ENCODE measurements at places on chromosomes 7 and 10.

DNA sequence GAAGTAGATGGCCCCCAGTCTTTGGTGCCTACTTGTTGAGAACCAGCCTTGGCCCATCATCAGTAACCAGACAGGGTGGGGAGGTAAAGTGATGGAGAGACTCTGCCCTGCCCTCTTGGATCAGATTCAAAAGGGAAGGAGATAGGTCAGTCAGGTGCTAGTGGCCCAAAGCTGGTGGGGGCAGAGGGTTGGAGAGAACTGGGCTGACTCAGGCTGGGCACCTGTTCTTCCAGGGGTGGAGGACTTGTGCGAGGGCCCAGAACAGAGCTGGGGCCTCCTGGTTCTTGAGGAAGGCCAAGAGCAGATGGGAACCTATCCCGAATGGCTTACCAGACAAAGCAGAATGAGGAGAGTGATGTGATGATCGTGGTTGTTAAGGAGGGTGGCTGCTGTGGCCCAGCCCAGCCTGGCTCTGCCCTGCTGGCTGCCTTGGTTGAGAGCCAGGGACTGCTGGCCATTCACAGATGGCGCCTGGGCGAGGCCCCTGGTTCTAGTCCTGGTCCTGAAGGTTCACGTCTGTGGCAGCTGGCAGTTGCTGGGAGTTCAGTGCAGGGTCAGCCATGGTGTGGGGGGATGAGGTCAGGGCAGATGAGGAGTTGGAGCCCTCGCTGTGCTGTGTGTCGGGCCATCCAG, 36.6 kb downstream of the PALD1 start:
- DNase-seq = no peak

DNA sequence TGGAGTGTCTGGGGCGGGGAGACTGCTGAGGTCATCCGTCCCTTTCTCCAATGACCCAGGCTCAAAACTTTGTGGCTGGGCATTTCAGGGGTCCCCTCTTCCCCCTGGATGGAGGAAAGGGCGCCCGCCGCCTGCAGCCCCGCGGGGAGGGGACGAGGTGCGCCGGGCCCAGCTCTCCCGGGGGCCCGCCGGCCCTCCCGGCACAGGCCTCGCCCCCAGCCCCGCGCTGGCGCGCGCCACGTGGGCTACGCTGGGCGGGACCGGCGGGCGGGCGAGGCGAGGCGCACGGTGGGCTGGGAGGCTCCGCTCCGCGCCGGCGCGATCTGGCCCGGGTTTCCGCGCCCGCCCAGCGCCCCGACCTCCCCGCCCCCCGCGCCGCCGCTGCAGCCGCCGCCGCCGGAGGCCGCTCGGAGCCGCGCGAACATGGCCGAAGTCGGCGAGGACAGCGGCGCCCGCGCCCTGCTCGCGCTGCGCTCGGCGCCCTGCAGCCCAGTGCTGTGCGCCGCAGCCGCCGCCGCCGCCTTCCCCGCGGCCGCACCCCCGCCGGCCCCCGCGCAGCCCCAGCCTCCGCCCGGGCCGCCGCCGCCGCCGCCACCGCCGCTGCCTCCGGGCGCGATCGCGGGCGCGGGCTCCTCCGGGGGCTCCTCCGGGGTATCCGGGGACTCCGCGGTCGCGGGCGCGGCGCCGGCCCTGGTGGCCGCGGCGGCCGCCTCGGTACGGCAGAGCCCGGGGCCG, at the start of gene FOXK1:
Gene FOXK1 (plus strand): TSS at position 410 of the 735 bp plus-strand sequence. CDS start 14 bp downstream, at position 424.
- peak; percentile 59 for DNase-seq

- DNase-seq = peak; percentile 49
Measured at GRCh38 chr10:124092250-124092859, 1.0 kb downstream of the CHST15 start.

- no peak for DNase-seq
Measured at GRCh38 chr7:100692578-100692961, 1.5 kb downstream of the GIGYF1 start.

DNA sequence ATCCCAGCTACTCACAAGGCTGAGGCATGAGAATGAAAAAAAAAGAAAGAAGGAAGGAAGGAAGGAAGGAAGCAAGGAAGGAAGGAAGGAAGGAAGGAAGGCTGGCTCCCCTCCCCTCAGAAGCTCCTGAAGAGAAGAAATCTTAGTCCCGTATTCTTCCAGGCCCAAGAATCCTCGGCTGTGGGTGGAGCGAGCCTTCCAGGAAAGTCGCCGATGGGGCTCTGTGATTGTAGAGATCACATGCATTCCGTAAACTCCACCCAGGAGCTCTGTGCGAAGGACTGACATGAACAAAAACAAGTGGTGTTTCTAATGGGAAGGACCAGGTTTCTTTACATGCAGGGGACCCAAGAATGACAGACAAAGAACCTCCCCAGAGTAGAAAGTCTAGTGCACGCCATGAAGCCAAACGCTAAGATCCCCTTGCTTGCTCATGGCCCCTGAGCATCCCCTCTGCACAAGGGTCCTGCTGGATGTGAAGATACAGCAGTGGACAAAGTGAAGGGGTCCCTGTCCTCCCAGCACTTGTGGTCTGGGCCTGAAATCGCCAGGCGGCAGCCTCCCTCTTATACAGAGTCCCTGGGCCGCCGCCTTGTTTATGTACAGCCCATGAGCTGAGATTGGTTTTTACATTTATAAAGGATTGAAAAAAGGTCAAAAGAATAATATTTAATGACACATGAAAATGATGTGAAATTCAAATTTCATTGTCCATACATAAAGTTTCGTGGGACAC, 25.2 kb downstream of the CNPY1 start:
- DNase-seq = no peak

DNA sequence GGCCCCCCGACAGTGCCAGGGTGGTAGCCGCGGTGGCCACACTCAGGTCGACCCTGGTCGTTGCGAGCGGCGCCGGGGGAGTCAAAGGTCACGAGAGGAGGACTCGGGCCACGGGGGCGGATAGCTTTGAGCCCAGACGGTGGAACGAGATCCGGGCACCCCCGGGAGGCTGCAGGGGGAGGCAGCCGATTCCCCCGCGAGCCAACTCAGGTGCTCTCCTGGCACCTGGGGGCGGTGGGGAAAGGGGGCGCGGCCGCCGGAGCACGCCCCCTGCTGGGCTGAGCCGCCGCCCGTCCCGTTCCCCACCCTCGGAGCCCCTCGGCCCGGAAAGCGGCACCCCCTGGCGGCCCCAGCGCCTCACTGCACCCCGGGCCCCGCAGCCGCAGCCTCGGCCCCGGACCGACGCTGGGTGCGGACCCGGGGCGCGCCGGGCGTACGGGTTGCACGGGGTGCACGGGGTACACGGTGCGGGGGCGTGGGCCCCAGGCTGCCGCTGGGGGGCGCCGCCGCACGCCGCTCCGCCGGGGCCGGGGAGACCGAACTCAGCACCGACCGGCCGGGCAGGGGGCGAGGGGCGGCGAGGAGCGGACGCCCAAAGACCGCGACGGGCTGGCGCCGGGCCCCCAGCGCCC, 521 bp upstream of the NYAP1 start:
- DNase-seq = peak; percentile 65

GRCh38 chr10:35843524-35844181, 201.6 kb upstream of the FZD8 start:
- DNase-seq = no peak

DNA sequence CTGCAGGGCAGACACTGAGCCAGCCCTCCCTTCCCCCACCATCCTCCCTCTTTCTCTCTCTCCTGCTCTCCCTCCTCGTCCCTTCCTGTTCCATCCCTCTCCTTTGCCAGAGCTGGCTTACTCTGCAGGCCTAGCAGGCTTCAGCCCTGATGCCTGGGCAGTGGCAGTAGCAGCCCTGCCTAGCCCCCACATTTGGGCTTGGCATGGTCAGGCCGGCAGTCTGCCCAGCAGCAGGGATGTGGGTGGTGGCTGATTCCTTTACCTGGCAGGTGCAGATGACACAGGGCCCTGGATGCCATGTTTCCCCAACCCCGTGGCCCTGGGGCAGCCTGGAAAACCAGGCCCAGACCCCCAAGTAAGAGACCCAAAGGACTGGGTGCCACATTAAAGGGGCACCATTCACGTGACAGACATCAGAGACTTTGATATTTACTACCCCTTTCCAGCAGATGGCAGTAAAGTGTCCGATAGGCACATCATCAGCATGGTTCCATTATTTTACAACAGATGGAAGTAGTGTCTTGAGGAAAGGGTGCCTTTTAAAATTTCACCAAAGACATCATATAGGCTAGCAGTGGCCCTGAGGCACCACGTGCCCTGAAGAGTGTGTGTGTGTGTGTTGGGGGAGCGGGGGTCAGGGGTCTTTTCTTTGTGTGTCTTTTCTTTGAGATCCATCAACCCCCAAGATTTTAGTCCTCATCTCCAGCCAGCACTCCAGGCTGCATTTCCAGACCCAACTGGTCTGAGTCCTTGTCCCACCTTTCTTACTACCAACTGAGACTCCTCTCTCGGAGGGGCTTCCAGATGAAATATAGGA, 5.9 kb downstream of the KCP start:
- no peak for DNase-seq

- DNase-seq = no peak
Measured at GRCh38 chr10:25766687-25767221, 167.3 kb upstream of the MYO3A start.

DNA sequence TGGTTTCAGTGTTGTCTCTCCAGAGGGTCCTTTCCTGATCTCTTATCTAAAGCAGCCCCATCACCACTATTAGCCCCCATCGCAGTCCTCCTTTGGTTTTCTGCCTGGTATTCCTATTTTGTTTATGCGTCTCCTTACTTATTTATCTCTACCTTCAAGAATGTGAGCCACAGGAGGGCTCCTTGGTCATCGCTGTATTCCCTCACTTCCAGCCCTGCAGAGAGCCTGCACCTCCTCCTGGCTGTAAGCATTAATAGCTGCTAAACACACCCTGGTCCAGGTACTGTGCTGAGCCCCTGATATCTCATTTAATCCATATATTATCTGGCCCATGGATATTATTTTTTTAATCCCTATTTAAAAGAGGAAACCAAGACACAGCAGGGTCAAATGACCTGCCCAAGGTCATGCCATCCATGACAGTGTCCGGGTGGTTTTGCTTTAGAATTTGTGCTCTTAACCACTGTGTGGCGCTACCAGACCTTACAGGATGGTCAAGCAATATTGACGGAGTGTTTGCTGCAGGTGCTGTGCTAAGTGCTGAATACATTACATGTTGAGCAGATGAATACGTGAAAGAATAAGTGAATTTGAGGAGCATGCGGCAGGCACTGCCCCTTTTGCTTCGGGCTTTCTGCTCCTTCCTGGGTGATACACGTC, 227.2 kb downstream of the ADAM12 start:
- DNase-seq = no peak

- DNase-seq = no peak
Measured at GRCh38 chr10:12705943-12706342, 295.6 kb downstream of the CCDC3 start.

DNA sequence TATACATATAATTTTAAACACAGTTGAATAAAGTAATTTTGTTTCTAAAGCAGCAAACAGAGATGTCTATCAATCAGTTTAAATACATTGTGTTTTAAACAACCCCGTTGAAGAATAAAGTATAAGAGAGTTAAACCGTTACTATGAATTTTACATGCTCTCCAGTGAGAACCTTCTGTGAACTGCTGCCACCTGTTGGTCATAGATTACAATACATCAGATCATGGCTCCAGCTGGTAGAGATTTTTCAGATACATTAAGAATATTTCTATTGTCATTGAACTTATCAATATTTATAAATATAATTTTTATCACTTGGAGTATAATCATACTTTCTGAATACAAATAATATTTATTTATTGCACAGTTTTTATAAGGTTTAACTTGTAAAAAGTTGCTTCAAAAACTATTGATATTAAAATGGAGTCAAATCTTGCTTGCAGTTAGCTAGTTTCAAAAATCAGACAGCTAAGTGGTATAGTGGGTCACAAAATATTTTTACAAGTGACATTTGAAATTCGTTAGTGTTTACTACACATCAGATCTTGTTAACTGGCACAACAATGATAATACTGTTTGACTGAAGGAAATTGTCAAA, 561.2 kb upstream of the PHF14 start:
- DNase-seq = peak; percentile 12

DNA sequence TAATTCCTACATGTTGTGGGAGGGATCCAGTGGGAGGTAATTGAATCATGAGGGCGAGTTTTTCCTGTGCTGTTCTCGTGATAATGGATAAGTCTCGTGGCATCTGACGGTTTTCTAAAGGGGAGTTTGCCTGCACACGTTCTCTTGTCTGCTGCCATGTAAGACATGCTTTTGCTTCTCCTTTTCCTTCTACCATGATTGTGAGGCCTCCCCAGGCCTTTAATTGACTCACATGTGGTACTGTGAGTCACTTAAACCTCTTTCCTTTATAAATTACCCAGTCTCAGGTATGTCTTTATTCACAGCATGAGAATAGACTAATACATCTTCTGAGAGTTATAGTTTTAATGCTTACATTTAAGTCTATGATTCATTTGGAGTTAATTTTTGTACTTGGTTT, 22.6 kb upstream of the CPN1 start:
- no peak for DNase-seq

DNA sequence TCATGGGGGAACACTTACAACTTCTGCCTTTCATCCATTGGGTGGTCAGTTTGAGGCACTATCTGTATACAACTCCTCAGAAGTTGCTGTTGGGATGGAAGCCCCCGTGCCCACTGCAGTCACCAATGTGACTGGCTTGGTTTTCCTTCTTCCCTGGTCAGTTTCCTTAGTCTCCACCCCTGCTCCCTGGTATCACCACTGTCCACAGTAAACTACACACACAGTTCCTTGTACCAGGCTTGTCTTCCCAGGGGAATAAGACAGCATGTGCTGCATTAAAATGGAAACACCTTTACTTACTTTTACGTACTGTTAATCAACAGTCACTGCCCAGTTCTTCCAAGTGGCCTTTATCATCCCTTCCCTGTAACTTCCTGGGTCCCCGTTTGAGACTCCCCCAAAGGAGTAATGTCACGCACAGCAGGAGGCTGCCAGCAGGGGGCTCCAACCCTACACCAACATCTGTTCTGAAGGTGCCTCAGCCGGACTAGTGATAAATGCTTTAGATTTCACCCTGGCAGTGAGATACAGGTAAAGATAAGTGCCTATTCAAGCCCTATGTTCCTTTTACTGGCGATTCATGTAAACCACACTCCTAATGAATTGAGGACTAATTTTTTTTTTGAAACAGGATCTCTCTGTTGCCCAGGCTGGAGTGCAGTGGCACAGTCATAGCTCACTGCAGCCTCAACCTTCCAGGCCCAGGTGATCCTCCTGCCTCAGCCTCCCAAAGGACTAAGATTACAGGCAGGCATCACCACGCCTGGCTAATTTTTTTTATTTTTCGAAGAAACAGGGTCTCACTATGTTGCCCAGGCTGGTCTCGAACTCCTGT, 45.3 kb upstream of the PIK3AP1 start:
- no peak for DNase-seq

GRCh38 chr10:80477813-80478212, 23.7 kb downstream of the TSPAN14 start:
- DNase-seq = no peak

Data from anterior cingulate cortex (tissue), 58 donors.